ENCODE measurements at places on chromosomes 3 and 15. TPM values are rescaled to one million over a fixed set of nuclear protein-coding genes. Genes with fewer than 3 reads are reported as not detected.

Gene LDHAL6B
- total RNA-seq: not detected

Gene EXD1
- total RNA-seq: not detected

Gene HCN4
- 0.22 TPM for total RNA-seq

Gene SUCNR1
- 0.05 TPM for total RNA-seq

Gene IL5RA
- not detected for total RNA-seq

Gene TSPAN3
- total RNA-seq: 478 TPM

Gene NEK10
- total RNA-seq: 0.88 TPM

Gene APOD
- total RNA-seq: 0.50 TPM

Gene SLC28A1
- total RNA-seq: 0.05 TPM

Gene CELSR3
- 4.5 TPM for total RNA-seq

Gene MUSTN1
- total RNA-seq: not detected

Gene NEK4
- total RNA-seq: 15.1 TPM

Gene PPP4R2
- 37.2 TPM for total RNA-seq

Gene TEX55
- not detected for total RNA-seq

Gene GPR176
- 10.4 TPM for total RNA-seq

Gene CHL1
- not detected for total RNA-seq

Gene MME
- not detected for total RNA-seq

Gene CDHR4
- total RNA-seq: 0.44 TPM

Gene KIF23
- total RNA-seq: 75.3 TPM

Gene PLCH1
- total RNA-seq: 0.97 TPM

Gene MED12L
- 0.39 TPM for total RNA-seq

Gene FAM131A
- total RNA-seq: 10.7 TPM

Gene ACTL6A
- 51.6 TPM for total RNA-seq

Gene SLC2A2
- total RNA-seq: not detected

Gene HLTF
- 22.6 TPM for total RNA-seq

Gene ENTPD3
- total RNA-seq: 0.04 TPM

Gene KLHL40
- not detected for total RNA-seq

Gene GOLGA6A
- total RNA-seq: 0.05 TPM

Gene RLBP1
- not detected for total RNA-seq

Gene ZNF774
- 0.62 TPM for total RNA-seq

Measured in A549 treated with CORT108297 at 1 μM for 4 hours (cell line).